ENCODE measurements at places on chromosomes 1 and 21. TPM values are rescaled to one million over a fixed set of nuclear protein-coding genes. Genes with fewer than 3 reads are reported as not detected.

SLC6A17 gene
- total RNA-seq, result 4.7 TPM

TINAGL1 gene
- total RNA-seq, result 0.71 TPM

LAMC2 gene
- 21.1 TPM for total RNA-seq

CFAP107 gene
- total RNA-seq, result not detected

CRYBG2 gene
- 1.5 TPM for total RNA-seq

Data from A549 treated with Hydrocortisone at 1 μM for 4 hours (cell line).